SK-MEL-5 (cell line): ENCODE measurements at places on chromosomes 5 and 9.

DNA sequence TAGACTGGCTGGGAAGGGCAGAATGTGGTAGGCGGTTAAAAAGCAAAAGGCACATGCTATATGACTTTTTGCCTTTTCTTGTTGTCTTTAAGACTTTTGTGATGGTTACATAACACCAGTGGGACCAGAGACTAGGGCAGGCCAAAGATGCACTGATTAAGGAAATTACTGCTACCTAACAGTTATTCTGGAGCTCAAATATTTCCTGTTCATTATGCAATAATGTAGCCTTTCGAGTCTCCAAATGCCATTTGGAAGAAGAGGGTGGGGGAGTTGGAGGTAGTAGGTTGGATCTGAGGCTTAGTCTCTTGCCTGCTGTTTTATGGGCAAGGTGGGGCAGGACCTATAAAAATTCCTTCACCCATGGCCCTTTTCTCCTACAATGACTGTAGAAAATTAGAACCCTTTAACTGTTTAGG lies 51.7 kb downstream of the SH3GL2 start:
- DNase-seq: no peak

- no peak for DNase-seq
Observed at GRCh38 chr5:77209495-77210090, 887 bp upstream of the PDE8B start.

DNA sequence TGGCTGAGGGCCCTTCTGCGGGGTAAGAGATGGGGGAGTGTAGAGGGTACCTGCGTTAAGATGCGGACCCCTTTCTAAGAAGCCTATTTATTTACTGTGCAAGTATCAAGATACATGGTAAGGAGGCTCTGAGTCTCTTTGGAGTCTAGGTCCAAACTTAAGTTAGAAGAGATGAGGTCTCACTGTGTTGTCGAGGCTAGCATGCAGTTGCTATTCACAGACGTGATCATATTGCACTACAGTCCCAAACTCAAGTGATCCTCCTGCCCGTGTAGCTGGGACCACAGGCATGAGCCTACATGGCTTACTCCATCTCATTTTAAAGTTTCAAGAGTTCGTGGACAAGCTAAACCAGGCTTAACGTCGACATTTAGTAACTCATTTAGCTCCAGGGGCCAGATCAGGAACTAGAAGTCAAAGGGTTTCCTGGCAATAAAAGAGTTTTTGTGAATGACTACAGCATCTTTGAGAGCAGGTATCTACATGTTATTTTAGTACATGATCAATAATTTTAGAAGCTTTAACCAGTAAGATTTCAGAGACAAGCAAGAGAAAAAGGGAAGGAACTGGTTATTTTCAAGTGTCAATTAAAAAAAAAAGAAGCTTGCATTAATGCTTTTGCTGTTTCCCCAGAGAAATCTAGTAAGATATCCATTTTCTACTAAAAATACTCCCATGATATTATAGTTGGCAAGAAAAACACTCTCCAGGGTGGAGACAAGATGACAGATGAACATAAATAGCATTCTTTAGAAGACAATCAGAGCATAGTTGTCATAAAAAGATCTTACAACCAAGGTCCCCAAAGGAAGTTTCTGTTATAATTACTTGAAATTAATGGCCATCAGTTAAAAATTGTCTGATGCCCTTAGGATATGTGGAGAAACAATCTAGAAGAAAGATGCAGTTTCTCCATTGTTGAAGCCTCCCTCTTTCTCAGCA lies 141.3 kb downstream of the SCAMP1 start:
- DNase-seq: peak; percentile 8

- DNase-seq: no peak
Observed at GRCh38 chr5:150138551-150139265, 16.9 kb downstream of the PDGFRB start.

- DNase-seq: peak; percentile 59
Observed at GRCh38 chr5:112529525-112529924, 110.4 kb upstream of the EPB41L4A start.

DNA sequence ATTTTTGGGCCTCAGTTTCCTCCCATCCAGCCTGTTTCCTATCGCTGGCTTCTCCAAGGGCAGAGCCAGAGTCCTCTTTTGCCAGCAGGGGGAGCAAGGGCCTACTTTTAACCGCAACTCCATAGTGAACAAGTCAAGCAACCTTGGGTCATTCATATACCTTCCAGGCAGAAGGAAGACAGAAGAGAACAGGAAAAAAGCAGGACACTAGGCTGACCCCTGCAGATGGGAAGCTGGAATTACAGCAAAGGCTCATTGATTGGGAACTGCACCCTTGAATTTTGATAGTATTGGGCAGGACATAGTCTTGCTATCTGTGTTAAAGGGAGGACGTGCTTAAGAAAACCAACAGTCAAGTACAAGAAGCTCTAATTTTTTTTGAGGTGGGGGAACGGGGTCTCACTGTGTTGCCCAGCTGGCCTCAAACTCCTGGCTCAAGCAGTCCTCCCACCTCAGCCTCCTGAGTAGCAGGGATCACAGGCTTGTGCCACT lies 30.1 kb downstream of the QRFP start:
- peak; percentile 98 for DNase-seq

DNA sequence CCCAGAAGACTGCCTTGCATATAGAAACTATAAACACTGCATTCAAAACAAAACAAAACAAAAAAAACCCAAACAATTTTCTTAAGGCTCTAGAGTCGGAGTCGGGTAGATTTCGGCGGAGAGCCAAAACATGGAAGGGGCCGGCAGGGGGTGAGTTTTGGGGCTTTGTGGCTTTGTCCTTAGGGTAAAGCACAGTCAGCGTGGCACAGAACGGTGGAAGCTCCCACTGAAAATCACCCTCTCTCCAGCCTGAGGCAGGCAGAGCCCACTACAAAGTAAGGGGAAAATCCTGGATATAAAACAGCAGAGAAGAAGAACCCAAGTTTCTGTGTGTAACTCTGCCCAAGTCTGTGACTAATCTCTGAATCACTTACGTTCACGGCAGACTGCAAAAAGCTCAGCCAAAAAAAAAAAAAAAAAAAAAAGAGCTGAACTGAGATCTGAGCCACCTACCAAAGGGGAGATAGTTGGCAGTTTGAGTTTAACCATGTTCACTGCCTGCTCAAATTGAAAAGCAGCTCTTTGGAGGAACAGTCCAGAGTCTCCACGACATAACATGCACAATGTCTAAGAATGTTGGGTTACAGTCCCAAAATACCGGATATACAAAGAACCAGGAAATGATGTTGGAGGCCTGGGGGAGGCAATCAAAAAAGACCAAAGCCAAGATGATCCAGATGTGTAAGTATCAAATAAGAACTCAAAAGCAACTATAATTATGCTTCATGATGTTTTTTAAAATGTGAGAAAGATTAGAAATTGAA lies 26.6 kb upstream of the OR2K2 start:
- no peak for DNase-seq

- no peak for DNase-seq
Observed at GRCh38 chr9:116262448-116262847, 108.9 kb downstream of the PAPPA start.
